NCI-H345 (cell line): ENCODE measurements at places on chromosomes 11 and 22.

- DNase-seq, result no peak
These were observed 81.6 kb upstream of the SEPTIN5 start for GRCh38 chr22:19632668-19633148.

- no peak for DNase-seq
These were observed 427.8 kb upstream of the ISX start for GRCh38 chr22:34638128-34638527.

GRCh38 chr11:103942646-103943045 is 93.8 kb upstream of the DDI1 start:
- DNase-seq, result no peak

DNA sequence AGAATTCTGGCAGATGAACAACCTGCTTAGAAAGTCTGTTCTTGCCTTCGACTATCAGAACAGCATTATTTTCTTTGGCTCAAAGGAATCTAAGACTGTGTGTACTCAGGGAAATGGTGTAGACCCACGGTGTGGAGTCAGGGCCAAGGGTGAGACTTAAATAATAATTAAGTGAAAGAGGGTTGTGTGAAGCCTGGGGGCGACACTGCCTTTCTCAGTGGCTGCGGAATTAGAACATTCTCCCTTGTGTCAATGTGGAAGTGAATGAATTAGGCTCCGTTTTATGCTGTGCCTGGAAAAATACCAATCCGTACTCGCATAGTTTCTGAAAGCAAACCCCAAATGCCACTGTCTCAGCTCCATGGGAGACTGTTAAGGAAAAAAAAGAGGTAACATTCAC is 50.7 kb downstream of the NAV2 start:
- no peak for DNase-seq

DNA sequence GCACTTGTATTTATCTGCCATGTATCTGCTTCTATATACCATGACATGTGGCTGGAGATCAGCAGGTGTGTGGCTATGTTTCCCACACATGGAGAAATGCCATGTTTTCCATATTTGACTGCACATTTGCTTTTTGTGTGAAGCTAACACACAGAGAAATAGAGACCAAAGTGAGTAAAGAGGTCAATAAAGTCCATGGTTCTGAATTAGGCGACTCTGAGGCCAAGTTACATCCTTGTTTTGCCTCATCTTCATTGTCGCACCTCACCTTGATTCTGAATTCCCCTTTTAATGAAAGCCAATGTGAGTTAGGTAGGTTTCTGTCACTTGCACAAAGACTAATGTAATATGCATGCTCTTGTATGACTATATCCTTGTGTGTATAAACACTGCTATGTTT is 194.1 kb downstream of the INSC start:
- no peak for DNase-seq

DNA sequence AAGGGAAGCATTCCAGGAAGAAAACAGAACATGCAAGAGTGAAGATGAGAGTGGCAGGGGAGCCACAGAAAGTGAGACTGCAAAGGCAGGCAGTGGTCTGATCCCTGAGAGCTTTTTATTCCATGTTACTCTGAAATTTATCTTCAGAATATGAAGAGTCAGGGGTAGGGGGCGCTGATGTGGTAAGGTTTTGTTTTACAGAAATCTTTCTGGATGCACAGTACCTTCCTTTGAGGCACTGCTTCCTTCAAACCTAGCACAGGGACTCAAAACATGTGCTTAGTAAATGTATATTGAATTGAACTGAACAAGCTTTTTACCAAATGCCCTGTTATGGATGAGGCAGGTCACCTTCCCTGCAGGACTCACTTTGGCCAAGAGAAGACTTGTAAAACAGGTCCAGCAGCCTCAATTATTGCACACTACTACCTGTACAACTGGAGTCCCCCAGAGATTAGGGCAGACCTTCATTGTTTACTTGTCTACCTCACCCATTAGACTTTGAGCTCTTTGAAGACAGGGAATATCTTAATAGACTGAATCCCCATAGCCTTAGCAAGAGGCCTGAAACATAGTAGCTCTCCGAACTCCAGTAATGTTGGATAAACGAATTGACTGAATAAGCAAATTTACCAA is 2.2 kb downstream of the PAK1 start:
- DNase-seq, result peak; percentile 36

- DNase-seq, result no peak
These were observed 10.8 kb downstream of the ST14 start for GRCh38 chr11:130170345-130170744.

GRCh38 chr11:79419120-79419519 is 21.7 kb downstream of the TENM4 start:
- DNase-seq, result no peak

- DNase-seq, result peak; percentile 85
These were observed 20.2 kb downstream of the FADS3 start for GRCh38 chr11:61871158-61871597.
